ENCODE measurements at places on chromosomes 5 and 9.

GRCh38 chr9:99555792-99556191, 265.9 kb upstream of the NR4A3 start:
- DNase-seq: no peak

GRCh38 chr5:66452109-66452508, 144.1 kb upstream of the MAST4 start:
- DNase-seq: no peak

GRCh38 chr5:159412284-159413046, 82.2 kb upstream of the IL12B start:
- DNase-seq: no peak

GRCh38 chr9:1221298-1221697, 171.1 kb downstream of the DMRT2 start:
- no peak for DNase-seq

DNA sequence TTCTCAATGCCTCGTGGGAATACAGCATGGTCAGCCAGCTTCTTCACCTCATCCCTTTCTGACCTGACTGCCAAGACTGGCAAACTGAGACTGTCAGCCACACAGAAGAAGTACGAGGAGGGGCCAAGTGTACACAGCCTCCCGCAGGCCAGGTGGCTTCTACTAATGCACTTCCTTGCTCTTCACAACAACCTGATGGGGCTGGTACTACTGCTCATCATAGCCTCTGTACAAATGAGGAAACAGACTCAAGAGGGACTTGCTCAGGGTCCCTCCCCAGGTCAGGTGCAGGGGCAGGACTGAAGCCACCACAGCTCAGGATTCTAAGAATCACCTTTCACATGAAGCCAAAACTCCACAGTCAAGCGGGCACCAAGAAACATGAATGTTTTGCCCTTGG, 21.3 kb downstream of the NIPAL4 start:
- no peak for DNase-seq

- peak; percentile 77 for DNase-seq
Measured at GRCh38 chr5:56910210-56910965, 992 bp downstream of the SETD9 start.

DNA sequence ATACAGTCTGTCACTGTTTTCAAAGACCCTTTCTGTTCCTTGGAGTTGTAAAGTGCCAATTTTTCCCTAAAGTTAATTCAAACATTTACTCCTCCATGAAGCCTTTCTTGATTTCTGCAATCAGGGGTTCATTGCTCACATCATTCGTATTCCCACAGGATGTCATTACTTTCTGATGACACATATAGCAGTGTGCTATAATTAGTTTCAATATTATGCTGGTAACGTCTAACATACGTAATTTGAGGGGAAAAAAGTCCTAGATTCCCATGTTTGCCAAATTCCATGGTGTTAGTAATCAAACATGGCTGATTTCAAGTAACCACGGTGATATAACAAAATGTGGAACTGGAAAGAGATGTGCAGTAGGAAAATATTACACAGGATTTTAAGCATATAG, 468.2 kb upstream of the MEF2C start:
- no peak for DNase-seq

DNA sequence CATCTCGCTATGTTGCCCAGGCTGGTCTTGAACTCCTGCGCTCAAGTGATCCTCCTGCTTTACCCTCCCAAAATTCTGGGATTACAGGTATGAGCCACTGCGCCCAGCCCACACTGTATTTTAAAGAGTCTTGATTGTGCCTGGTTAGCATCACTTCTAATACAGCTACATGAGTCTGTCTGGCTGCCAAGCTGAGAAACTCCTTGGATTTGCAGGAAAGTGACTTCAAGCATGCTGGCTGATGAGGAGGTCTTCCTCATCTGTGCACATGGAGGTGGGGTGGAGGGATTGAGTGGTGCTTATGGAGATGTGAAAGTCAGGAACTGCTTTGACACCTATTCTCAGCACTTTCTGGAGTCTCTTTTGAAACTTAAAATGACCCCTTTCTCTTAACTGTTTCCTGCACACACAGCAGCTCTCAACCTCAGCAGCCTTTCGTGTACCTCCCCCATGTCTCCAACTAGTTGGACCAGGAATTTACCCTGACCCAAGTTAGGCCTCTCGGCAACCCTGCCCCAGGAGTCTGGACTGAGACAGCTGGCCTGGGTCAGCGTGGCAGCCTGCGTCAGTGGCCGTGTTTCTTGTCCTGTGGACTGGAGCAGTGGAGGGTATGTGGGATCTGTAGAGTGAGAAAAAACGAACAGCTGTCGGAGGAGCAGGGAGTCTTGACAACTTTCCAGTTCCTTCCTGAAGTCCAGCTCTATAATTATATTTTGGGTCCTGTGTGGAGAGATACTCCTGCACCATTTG, 72.5 kb downstream of the ACER2 start:
- DNase-seq: no peak

GRCh38 chr5:135341016-135341666, 57.9 kb downstream of the MACROH2A1 start:
- DNase-seq: no peak

- DNase-seq: no peak
Measured at GRCh38 chr5:1012313-1012841, 3.8 kb downstream of the NKD2 start.

GRCh38 chr5:19208397-19208796, 779.6 kb downstream of the CDH18 start:
- DNase-seq: no peak

DNA sequence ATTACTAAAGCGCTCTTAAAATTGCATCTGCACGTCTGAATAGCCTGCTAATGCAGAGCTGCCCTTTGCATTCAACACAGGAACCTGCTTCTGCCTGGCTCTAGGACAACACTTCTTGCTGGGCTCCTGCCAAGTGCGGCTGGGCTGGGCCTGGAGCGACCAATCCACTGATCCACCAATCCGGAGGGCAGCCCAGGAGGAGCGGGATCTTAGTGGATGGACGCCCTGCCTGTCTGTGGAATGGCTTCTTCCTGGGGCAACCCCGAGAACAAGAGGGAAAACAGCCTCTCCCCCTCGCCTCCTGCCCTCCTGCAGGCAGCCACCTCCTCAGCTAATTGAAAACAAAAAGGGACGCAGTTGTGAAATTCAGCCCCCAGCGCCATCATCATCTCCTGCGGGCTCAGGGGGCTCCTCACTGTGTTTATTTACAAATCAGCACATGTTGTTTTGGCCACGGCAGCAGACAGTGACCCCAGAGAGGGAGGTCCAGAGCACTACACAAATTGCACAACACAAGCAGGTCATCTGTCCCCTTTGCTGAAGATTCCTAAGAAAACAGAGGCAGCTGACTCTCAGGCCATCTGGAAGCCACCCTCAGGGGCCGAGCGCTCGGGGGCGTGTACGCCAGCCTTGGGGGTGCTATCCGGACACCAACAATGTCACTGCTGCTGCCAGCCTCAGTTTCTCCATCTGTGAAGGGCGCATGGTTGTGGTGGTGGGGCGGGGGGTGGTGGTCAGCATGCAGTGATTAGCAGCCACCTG, 57.3 kb downstream of the GADD45G start:
- DNase-seq: peak; percentile 97

DNA sequence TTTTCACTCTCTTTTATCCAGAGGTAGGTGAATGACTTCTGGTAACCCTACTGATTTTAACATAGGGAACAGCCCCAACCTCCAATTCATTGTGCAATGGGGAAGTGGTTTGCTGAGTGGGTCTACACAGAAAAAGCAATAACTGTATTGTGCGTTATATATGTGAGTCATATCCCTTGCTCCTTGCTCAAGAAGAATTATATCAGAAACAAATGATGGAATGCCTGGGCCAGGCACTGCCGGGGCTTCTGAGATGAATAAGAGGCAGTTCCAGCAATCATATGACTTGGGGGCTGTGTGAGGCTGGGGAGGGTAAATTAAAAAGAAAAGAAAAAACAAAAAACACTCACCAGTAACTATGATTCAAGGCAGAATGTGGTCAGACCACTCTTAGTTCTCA, 79.2 kb upstream of the ABCA1 start:
- DNase-seq: no peak
